RPMI7951 (cell line): ENCODE measurements at places on chromosomes 11 and 22. TPM values are rescaled to one million over a fixed set of nuclear protein-coding genes. Genes with fewer than 3 reads are reported as not detected.

The C11orf86 gene
- not detected in 2 replicates for total RNA-seq

The LRRC32 gene
- total RNA-seq = 13.4 and 13.6 TPM in 2 replicates

The GRK3 gene
- total RNA-seq = 1.1 and 1.2 TPM in 2 replicates

The ELF5 gene
- 3.2 and 4.2 TPM in 2 replicates for total RNA-seq

The PRAME gene
- total RNA-seq = 62.6 and 73.1 TPM in 2 replicates

The CEND1 gene
- total RNA-seq = 0.12 TPM in 1 of 2 replicates, not detected in the other
